ENCODE measurements at places on chromosomes 5 and 9. TPM values are rescaled to one million over a fixed set of nuclear protein-coding genes. Genes with fewer than 3 reads are reported as not detected.

DNA sequence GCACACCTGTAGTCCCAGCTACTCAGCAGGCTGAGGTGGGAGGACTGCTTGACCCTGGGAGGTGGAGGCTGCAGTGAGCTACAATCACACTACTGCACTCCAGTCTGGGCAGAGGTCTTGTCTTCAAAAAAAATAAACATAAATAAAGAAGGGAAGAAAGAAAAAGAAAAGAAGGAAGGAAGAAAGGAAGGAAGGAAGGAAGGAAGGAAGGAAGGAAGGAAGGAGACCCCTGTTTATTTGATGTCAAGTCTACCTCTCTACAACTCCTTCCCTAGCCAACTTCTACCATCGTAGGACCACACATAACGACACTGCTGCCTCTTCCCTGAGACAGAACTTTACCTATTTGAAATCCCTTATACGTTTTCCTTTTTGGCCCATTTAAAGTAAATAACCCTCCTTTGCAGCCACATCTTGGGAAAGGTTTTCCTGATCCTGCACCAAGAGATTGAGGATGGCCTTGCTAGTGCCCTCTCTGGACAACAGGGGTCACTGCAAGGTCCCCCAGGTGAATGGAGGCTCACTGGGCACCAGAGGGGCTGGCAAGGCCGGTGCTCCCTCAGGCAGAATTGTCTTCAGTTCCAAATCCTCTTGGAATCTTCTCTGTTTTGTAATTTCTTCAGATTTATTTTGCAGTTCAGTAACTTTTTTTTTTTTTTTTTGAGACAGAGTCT, 10.5 kb downstream of the RPS14 start:
- peaks cover 4% of the 10 kb centered on the region for H3K36me3 ChIP-seq
- no peak overlapping the region for H3K4me3 ChIP-seq
- no peaks in the 10 kb centered on the region for H3K4me1 ChIP-seq
- no peaks in the 10 kb centered on the region for H3K27me3 ChIP-seq

DNA sequence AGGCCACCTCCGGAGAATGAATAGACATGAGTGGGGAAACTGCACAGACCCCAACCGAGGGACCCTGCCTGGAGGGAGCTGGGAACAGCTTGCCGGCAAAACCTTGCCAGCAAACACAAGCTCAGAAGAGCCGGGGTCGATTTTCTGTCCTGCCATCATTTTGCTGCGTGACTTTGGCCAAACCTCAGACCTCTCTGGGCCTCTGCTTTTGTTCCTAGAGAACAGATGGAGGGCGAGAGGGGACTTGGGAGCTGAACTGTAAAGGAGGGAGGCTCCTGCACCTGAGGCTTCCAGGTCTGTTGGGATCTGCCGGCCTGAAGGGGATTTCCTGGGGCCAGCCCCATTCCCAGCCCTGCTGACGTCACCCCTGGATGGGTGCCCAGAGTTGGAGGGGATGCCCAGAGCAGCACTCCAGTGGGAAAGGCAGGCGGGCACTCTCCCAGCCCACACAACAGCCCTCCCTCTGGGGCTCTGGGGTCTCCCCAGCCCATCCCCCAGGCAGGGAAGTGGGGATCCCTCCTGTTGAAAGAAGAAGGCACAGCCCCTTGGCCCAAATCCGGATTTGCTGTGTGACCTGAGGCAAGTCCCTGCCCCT, 40.4 kb upstream of the SYNPO start:
- H3K27me3 ChIP-seq, result no peaks in the 10 kb centered on the region
- no peak overlapping the region for H3K4me3 ChIP-seq
- no peaks in the 10 kb centered on the region for H3K4me1 ChIP-seq
- peak; percentile 54 for DNase-seq
- H3K27ac ChIP-seq, result no peak overlapping the region

DNA sequence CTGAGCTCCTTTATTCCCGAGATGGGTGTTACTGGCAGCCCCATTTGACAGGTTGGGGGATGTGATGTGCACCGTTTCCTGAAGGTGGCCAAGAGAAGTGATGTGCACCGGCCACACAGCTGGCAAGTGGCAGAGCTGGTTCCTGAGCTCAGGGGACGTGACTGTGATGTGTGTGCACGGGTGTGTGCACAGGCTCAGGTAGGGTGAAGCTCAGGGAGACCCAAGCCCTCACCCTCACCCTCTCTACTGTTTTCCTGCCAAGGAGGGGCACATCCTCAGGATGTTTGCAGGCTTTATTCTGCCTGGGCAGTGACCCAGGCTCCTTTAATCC, 56.6 kb downstream of the WWC1 start:
- no peak for DNase-seq
- no peaks in the 10 kb centered on the region for H3K36me3 ChIP-seq
- no peaks in the 10 kb centered on the region for H3K27me3 ChIP-seq
- peaks cover 21% of the 10 kb centered on the region for H3K4me1 ChIP-seq
- H3K27ac ChIP-seq, result peak overlapping the region; percentile 58
- H3K4me3 ChIP-seq, result no peak overlapping the region

- DNase-seq, result no peak
- H3K4me1 ChIP-seq, result no peaks in the 10 kb centered on the region
- H3K27me3 ChIP-seq, result no peaks in the 10 kb centered on the region
- no peak overlapping the region for H3K4me3 ChIP-seq
- H3K36me3 ChIP-seq, result no peaks in the 10 kb centered on the region
- H3K27ac ChIP-seq, result no peak overlapping the region
Observed at GRCh38 chr5:34892414-34892813, 22.9 kb downstream of the RAD1 start.

DNA sequence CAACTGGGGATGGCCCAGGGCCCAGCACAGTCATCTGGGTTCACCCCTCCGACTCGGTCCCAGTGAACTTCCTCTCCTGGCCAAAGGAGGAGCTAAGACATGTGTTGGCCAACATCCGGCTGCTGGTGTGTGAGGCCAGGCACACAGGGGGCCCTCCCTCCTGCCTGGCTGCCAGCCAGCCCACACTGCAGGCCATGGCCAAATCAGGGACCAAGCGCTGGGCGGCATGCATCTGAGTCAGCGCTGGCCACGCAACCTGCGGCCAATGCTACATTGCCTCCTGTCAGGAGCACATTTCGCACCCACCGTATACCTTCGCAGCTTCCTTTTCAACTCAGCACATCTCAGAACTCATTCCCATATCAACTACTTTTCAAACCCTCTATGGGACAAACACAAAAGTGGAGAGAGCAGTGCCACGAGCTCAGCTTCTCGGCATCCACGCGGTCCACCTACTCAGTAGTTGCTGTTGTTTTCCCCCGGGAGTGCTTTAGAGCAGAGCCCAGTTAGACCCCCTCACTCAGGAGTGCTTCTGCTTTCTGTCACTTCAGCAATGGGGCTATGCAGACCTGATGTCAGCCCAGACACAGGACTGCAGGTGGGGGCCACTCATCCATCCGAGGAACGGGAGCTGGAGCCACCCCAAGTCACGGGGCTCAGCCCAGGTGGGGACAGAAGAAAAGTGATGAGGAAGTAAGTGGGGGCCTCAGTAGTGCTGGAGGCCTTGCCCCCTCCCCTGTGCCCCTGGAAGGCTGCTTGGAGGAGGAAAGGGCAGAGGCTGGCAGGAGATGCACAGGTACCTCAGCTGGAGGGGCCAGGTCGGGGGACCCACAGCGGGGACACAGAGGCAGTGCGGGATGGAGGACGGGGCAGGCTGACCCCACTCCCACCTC, 13.9 kb downstream of the NINJ1 start:
- peak; percentile 90 for DNase-seq
- no peaks in the 10 kb centered on the region for H3K27me3 ChIP-seq
- H3K27ac ChIP-seq, result peak overlapping the region; percentile 52
- no peaks in the 10 kb centered on the region for H3K4me1 ChIP-seq

GRCh38 chr9:18824095-18824666, 208.8 kb downstream of the SAXO1 start:
- H3K4me3 ChIP-seq, result no peak overlapping the region
- no peak overlapping the region for H3K27ac ChIP-seq
- DNase-seq, result no peak
- H3K4me1 ChIP-seq, result no peaks in the 10 kb centered on the region
- H3K36me3 ChIP-seq, result no peaks in the 10 kb centered on the region
- H3K27me3 ChIP-seq, result no peaks in the 10 kb centered on the region

GRCh38 chr9:27880635-27881034, 307.4 kb upstream of the C9orf72 start:
- H3K27me3 ChIP-seq, result no peaks in the 10 kb centered on the region
- H3K4me3 ChIP-seq, result no peak overlapping the region
- H3K27ac ChIP-seq, result no peak overlapping the region
- H3K4me1 ChIP-seq, result no peaks in the 10 kb centered on the region
- DNase-seq, result no peak

DNA sequence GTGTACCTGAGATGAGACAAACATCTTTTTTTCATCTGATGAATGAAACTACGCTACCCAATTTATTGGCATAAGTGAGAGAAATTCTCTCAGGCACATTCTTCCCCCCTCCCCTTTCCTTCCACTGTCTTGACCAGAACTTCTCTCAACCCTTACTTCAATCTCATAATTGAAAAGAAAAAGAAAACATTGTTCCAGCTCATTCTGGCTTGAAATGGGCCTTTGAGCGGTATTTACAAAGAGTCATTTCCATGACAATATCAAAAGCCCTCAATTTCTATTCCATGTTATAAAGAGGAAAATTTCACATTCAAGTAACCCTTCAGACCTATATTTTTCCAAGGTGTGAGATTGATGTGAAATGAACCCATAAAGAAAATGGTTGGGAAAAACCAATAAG, 145.9 kb downstream of the PCSK1 start:
- H3K4me1 ChIP-seq, result peaks cover 5% of the 10 kb centered on the region
- DNase-seq, result no peak
- H3K36me3 ChIP-seq, result no peaks in the 10 kb centered on the region
- H3K4me3 ChIP-seq, result no peak overlapping the region

DNA sequence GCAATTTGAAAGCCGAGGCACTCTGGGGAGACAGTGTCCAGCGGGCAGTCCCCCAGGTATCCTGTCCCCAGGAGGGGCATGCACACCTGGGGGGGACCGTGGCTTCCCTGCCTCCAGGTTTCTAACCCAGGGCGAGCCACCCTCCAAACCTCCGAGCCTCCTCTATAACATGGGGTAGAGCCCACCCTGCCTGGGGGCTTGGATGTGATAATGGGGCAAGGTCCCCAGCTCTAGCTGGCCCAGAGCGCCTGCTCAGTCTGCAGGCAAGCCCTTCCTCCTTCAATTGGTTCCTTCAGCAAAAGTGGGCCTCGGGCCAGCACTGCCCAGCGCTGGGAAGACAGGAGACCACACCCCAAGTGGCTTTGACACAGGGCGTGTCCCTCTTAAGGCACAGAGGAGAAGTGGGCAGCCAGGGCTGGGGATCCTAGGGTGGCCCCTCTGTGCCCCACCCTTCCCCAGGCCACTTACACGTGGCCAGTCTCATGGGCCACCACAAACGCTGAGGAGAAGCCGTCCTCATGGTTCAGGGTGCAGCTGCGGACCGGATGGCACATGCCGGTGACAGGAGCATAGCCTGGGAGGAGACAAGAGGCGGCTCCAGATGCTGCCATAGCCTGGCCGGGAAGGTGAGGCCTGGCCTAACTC, 94.3 kb downstream of the ZNF354C start:
- H3K27ac ChIP-seq, result no peak overlapping the region
- no peak overlapping the region for H3K4me3 ChIP-seq
- H3K36me3 ChIP-seq, result no peaks in the 10 kb centered on the region
- no peaks in the 10 kb centered on the region for H3K27me3 ChIP-seq
- H3K4me1 ChIP-seq, result no peaks in the 10 kb centered on the region
- DNase-seq, result no peak

- no peak overlapping the region for H3K27ac ChIP-seq
- H3K36me3 ChIP-seq, result no peaks in the 10 kb centered on the region
- no peak for DNase-seq
- H3K27me3 ChIP-seq, result no peaks in the 10 kb centered on the region
- no peak overlapping the region for H3K4me3 ChIP-seq
Observed at GRCh38 chr5:103360475-103360874, 101.9 kb downstream of the MACIR start.

DNA sequence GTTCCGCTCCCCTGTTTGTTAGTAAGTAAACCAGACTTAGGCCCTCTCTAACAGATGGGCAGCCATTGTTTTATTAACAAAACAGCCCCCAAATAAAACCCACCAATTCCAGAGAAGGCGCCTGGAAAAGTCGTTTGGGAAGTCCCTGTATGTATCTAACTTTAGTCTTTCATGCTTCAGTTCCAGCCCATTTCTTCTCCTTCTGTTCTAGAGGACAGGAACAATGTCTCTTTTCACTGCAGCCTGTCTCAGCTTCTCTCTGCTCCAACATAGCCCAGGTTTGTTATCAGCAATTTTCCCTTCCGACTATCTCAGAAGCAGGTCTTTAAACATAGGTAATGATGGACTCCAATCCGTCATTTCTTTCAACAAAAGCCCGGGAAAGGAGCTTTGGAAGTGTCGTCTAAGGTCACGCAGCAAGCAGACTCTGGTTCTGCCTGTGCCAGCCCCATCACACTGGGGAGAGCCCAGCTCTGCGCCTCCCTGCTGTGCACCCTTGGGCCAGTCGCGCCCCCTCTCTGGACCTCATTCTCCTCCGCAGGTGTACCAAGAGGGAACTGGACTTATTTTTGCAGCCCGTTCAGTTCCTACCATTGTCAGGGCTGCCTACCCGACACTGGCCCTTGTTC, 9.6 kb upstream of the AKNA start:
- H3K4me3 ChIP-seq, result peak overlapping the region; percentile 56
- H3K27ac ChIP-seq, result peak overlapping the region; percentile 70
- no peaks in the 10 kb centered on the region for H3K27me3 ChIP-seq
- DNase-seq, result no peak

- H3K27me3 ChIP-seq, result no peaks in the 10 kb centered on the region
- H3K36me3 ChIP-seq, result no peaks in the 10 kb centered on the region
- H3K27ac ChIP-seq, result no peak overlapping the region
- no peak for DNase-seq
- H3K4me3 ChIP-seq, result no peak overlapping the region
Observed at GRCh38 chr5:8060953-8061429, 192.0 kb downstream of the MTRR start.

DNA sequence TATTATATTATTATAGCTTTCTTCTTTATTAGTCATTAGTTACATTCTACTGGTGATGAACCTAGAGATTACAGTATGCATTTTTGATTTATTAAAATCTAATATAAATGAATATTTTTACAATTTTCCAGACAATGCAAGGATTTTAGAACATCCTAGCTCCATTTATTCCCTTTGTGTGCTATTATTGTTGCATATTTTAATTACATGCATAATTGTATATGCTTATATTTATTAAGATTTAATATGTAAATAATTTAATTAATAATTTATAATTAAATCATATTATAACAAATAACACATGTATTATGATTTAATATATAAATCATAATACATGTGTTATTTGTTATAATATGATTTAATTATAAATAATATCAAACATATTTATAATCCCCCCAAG, 23.4 kb upstream of the MACROH2A1 start:
- no peak overlapping the region for H3K4me3 ChIP-seq
- no peaks in the 10 kb centered on the region for H3K4me1 ChIP-seq
- H3K27me3 ChIP-seq, result no peaks in the 10 kb centered on the region
- DNase-seq, result no peak

FAM153A gene
- 7.5 TPM for total RNA-seq

CTXN3 gene
- total RNA-seq, result not detected

PCDHGB1 gene
- total RNA-seq, result 3.9 TPM

MYOZ3 gene
- total RNA-seq, result 1.2 TPM

PCDHGA1 gene
- total RNA-seq, result 0.64 TPM

FUT7 gene
- not detected for total RNA-seq

TMEM174 gene
- total RNA-seq, result not detected

OR13C8 gene
- total RNA-seq, result not detected

MEGF10 gene
- 7.9 TPM for total RNA-seq

SELENOP gene
- 228 TPM for total RNA-seq

PCDHA6 gene
- total RNA-seq, result 1.9 TPM
